ENCODE measurements at places on chromosomes 1 and 21.

- no peak for DNase-seq
These were observed 11.1 kb downstream of the IFFO2 start for GRCh38 chr1:18945401-18945849.

DNA sequence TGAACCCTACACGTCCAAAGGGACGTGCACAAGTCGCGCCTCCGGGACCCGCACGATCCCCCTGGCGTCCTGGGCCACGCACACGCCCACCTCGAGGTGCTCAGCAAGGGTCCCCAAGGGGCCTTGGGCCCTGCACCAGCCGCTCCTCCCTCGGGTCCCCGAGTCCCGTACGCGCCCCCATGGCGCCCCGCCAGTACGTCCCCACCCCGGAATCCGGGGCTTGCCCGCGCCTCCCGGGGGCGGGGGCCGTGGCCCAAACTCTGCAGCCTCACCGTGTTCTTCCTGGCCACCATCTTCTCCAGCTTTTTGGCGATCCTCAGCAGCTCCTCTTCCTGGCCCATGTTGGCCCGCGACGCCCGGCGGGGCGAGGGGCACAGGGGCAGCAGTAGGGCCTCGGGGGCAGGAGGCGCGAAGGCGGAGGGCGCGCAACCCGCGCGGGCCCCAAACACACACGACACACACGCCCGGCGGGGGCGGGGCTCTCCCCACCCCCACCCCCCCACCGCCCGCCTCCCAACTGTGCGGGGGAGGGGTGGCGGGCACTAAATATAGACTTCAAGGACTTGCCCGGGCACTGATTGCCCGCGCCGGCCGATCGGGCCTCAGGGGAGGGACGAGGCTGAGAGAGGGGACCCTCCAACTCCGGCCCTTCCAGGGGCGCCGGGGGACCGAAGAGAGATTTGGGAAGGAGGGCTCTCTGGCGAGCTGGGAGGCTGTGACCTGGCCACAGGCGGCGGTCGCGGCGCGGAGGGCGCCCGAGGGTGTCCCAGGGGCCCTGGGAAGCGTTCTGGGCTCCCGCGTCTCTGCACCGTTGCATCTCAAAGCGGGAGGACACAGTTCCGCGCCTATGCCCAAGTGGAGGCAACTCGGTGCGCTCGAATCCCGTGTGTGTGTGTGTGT is at the start of gene TCEA3:
Gene TCEA3, minus strand, starts transcription at position 456 of the 900 bp plus-strand sequence. Its CDS starts 115 bp downstream, at position 341.
- no peak for DNase-seq

DNA sequence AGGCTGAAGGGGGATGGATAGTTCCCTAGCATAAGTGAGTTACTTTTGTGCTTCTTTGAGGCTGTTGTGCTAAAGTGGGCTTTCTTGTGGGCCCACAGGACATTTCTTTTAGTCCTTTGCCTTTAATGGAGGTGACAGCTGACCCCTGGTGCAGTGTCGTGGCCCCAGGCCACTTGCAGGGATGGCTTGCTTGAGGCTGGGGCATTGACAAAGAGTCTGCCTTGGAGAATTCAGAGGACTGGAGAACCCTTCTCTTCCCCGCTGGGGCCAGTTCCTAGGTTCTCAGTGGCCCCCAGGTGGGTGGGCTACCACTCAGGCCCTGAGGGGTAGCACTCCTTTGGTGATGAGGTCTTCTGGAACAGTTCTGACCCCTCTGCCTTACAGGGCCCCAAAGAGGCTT is 12.8 kb downstream of the ABCG1 start:
- DNase-seq = no peak

DNA sequence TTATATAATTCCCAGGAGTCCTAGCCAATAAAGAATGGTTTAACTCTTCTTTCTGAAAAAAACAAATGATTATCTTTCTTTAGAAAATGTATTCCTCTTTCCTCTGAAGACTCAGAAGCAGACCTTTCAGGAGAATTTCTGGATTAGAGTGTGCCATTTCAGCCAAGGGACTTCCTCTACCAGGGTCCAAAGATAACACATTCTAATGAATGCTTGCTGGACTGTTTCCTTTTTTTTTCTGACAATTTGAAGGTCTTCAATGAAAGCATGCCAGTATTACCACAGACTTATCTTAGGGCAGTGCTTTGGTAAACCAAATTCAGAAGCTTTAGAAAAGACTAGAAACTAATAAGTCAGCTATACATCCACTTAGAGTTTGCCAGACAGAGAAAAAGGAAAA is 80.5 kb downstream of the RERE start:
- no peak for DNase-seq

GRCh38 chr1:94130851-94131595 is 10.1 kb upstream of the ABCA4 start:
- DNase-seq = no peak

- no peak for DNase-seq
These were observed 107.0 kb downstream of the SLC5A9 start for GRCh38 chr1:48329486-48329885.

GRCh38 chr1:24416666-24417391 is 1.2 kb downstream of the NIPAL3 start:
- no peak for DNase-seq

GRCh38 chr21:29487154-29487553 is 188.4 kb downstream of the BACH1 start:
- no peak for DNase-seq

DNA sequence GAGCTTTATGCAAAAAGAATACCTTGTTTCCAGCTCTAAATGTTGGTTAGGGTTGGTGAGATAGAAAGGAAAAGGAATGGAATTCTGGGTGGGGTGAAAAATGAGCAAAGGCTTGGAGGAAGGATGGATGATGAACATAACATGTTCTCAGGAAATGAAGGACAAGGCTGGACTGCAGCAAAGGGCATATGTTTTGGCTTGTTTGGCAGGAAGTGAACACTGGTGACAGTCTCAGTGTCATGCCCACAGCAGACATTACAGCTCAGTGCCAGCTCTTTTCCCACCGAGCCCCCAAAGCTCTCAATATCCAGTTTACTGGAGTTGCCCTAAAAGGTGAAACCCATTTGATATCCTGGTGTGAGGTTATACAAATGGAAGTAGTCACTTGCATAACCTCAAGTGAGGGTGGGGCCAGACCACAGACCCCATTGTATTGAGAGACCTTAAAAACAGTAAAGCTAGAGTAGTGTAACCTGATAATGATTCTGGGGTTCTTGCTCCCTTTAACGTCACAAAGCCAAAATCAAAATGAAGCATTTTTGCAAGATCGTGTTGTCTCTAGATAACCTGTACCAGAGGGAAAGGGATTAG is 270.6 kb downstream of the NFIA start:
- DNase-seq = peak; percentile 44

GRCh38 chr1:117843791-117844190 is 85.6 kb downstream of the GDAP2 start:
- DNase-seq = no peak

DNA sequence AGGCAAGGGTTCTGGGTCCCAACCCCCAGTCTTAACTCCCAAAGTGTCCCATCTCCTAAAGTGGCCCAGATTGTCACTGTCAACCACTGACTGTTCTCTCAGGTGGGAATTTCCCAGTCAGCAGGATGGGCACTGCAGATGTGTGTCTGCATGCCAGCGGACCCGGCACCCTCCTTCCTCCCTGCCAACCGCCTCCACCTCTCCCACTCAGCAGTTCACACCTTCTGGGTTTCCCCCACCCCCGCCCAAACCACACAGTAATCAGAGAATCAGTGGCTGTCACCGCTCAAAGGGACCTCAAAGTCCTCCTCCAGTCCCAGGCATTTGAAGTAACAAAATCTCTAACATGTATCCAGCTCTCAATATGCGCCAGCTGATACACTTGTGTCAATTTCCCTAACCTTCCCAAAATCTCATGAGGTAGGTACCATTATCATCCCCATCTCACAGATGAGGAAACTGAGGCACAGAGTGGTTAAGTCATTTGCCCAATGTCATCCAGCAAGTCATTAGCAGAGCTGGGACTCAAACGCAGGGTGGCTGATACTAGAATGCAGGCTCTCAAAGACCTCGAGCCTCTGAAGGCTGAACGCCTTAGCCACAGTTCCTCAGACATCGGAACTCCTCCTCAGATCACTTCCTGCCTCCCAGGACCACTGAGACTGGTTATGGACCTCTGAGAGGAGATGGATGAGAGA is 4.8 kb downstream of the RUNX3 start:
- no peak for DNase-seq

DNA sequence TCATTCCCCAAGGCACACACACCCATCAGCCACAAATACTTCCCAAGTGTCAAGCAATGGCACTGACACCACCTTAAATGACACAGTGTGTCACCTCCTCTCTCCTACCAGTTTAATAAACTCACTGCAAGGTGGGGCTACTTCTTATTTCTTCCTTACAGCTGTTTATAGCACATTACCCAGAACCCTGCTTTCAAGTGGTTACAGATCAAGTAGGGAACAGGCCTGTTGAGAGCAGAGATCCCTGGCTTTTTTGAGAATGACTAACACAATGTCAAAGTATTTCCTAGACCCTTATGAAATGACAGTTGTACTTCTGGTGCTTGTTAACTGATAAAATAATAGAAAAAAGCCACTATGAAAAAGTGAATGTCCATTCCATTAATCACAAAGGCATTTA is 19.8 kb downstream of the ZBTB17 start:
- DNase-seq = no peak

- DNase-seq = no peak
These were observed 160.0 kb downstream of the SDCCAG8 start for GRCh38 chr1:243415663-243416408.

GRCh38 chr1:45485949-45486348 is 5.0 kb downstream of the TESK2 start:
- DNase-seq = no peak

DNA sequence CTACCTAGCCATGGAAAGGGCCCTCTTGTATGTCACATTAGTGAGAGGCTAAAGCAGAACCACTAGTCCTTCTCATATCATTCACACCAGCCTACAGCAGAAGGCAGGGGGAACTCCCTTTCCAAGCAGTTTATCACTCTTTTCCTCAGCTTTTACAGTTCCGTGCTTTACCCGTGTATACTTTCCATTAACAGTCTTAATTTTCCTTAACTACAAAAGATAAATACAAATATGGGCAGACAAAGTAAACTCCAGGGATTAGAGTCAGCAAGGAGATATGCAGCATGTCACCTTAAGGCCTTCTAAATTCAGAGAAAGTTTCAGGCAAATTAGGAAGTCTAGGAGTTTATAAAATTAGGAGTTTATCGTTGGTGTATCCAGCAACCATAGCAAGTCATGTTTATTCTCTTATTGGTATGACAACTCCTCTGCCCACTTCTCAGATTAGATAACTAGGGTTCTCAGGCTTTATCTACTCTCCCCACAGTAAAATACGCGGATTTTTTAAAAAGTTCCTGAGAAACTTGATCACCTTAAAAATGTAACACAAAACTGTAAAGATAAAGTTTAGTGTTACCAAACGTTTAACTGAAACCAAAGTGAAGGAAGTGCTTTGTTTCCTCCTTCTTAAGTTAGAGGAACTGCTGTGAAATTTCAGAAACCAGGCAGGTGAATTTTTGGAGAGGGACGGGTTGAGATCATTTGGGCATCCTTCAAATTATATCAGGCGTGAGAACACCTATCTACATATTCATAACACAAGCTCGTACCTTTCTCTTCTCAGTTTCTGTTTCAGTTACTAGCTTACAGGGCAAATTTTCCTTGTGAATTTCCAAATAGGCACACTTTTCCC is 42.7 kb upstream of the SLC19A2 start:
- DNase-seq = no peak

- DNase-seq = no peak
These were observed 2.2 kb downstream of the APP start for GRCh38 chr21:26168371-26168770.

GRCh38 chr1:35718492-35719336 is at the start of gene C1orf216:
Gene C1orf216, minus strand, starts transcription at chr1:35718884. Its CDS starts 2,563 bp downstream, at chr1:35716321.
- DNase-seq = no peak

GRCh38 chr1:62024690-62025089 is 170.0 kb upstream of the L1TD1 start:
- DNase-seq = no peak

DNA sequence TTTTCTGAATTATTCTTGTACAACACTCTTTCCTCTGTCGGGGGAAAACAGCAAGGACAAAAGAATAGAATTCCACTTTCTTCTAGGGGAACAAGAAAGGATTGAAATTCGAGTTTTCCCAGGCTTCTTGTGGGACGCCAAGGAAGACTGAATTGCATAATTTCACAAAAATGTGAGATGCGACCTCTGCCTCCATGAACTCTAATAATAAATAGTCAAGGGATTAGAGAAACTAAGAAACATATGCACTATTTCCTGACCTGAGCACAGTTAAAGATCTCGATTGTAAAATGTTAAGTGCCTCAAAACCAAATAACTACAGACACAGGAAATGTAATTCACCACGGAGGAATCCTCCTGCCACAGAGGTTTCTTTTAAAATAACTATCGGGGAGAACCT is 117.3 kb upstream of the MARK1 start:
- DNase-seq = no peak

- DNase-seq = no peak
These were observed 906 bp upstream of the RGS13 start for GRCh38 chr1:192635041-192635440.

DNA sequence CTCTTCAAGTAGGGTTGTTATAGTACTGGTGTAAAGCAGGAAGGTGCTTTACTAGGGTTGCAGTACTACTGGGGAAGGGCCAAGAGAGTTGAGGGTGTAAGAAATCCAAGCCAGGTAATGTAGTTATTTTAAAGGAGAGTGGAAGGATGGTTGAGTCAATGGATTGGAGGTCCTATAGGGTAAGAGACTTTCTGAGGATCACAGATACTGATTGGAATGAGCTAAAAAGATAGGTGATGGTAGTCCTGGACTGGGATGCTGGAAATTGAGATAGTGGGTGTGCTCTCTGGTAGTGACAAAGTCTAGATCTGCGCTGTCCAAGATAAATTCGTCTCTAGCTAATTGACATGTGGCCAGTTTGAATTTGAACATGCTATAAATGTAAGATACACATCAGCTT is 7.0 kb downstream of the TXLNA start:
- DNase-seq = no peak

GRCh38 chr1:153288634-153289275 is 24.0 kb downstream of the PGLYRP3 start:
- DNase-seq = peak; percentile 40

DNA sequence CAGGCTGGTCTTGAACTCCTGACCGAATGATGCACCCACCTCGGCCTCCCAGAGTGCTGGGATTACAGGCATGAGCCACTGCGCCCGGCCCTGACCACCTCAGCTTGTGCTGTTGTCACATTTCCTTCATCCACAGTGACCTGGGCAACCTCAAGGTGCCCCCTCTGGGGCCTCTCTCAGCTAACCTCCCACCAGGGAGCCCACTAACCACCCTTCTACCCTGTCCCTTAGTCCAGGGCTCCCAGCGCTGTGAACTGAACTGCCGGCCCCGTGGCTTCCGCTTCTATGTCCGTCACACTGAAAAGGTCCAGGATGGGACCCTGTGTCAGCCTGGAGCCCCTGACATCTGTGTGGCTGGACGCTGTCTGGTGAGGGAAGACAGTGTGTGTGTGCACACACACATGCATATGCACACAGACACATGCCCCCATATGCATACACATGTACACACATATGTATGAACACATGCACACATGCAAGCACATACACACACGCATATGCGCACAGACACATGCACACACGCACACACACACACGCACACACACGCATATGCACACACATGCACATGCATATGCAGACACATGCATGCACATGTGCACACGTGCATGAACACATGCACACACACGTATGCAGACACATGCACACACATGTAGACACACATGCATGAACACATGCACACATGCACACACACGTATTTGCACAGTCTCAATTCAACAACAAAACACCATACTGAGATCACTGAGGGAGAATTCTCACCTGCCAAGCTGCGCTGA is 6.2 kb downstream of the ADAMTSL4 start:
- DNase-seq = no peak
